T-helper 17 cell (primary cell): ENCODE measurements at places on chromosomes 13 and 19. TPM values are rescaled to one million over a fixed set of nuclear protein-coding genes. Genes with fewer than 3 reads are reported as not detected.

GRCh38 chr19:38046254-38047048 lies 139.4 kb downstream of the SIPA1L3 start:
- DNase-seq, result no peak

- DNase-seq, result no peak
These were observed 573.0 kb upstream of the SLITRK1 start for GRCh38 chr13:84455143-84455905.

Gene SMIM17
- not detected for total RNA-seq

DNA sequence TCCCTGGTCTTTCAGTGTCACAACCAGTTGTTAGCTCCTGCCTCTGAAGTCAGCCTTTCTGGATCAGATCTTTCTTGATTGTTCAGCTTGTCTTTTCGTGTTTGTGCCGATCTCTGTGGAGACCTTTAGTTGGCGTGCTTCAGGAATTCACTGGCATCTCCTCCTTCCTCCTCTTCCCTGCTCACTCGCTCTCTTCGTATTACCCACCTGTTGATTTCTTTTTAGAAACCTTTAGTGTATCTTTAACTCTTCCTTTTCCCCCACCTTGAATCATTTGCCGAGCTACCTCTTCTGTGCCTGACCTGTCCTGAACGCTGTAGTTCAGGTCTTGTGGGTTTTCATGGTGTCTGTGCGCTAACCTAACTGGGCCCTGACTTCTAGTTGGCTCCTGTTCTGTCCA lies 64.0 kb upstream of the TEX29 start:
- no peak for DNase-seq

- no peak for DNase-seq
These were observed 31.9 kb downstream of the SLC25A42 start for GRCh38 chr19:19095691-19096090.

Gene OR1M1
- total RNA-seq, result not detected

Gene LAMP1
- total RNA-seq, result 92.5 TPM

Gene ETV2
- total RNA-seq, result 0.50 TPM

Gene MEIOSIN
- total RNA-seq, result not detected

DNA sequence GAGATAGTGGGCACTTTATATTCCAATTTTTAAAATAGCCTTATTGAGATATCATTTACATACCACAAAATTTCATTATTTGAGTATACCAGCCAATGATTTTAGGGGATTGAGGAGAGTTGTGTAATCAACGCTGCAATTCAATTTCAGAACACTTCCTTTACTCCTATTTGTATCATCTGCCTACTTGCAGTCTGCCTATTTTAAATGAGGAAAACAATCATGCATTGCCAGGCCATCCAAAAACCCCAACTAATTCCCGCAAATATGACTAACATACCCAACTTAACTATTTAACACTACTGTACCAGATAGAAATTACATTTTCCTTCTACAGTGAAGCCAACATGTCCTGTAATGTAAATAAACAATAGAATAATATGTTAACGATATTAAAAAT lies 26.7 kb downstream of the CAB39L start:
- no peak for DNase-seq

GRCh38 chr19:47422417-47423163 lies 3.3 kb upstream of the MEIS3 start:
- no peak for DNase-seq

GRCh38 chr19:23999821-24000610 lies 85.3 kb downstream of the ZNF726 start:
- DNase-seq, result no peak

Gene HSPB6
- not detected for total RNA-seq

- no peak for DNase-seq
These were observed 117.7 kb downstream of the COL4A2 start for GRCh38 chr13:110424569-110425443.

Gene SERP2
- total RNA-seq, result not detected

DNA sequence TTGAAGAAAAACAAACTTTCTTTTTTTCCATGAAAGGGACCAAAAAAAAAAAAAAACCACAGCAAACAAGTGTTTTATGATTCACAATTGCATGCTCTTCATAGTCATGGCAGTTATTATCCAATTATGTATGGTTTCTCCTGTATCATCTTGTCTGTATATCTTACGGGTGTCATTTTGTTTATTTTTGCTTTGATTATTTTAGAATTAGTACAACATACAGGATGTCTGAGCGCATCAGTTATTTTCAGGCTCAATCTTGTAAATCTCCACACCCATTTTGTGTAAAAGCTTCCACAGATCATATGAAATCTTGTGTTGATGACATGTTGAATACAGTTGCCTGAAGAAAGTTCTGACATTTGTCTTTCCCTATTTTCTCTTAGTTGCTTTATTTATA lies 280.3 kb downstream of the KLF5 start:
- no peak for DNase-seq

GRCh38 chr19:485077-485476 lies 11.2 kb upstream of the MADCAM1 start:
- DNase-seq, result no peak

Gene PTPRH
- not detected for total RNA-seq

DNA sequence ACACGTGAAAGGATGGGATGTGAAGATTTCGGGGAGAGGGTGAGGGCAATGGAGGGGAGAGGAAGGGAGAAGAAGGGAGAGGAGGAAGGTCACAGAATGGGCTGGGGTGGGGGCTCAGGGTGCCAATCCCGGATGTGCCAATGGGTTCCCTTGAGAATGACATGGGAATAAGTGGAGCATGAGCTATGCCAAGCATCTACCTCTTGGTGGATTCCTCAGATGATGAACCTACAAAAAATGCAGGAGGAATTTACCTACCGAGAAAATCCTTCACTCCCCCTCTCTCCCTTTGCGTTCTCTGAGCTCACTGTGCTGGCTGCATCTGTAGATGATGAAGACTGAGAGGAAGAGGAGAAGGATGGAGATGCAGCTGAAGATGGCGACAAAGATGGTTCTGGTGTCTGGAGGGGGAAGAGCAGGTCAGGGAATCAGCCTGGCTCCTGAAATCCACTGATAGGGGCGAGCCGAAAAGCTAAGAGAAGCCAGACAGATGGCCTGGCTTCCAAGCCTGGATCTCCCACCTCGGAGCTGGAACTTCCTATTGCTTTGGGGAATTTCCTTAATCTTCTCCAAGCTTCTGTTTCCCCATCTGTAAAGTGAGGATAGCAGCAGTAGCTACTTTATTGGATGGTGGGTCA lies 21.6 kb downstream of the VSTM1 start:
- no peak for DNase-seq

DNA sequence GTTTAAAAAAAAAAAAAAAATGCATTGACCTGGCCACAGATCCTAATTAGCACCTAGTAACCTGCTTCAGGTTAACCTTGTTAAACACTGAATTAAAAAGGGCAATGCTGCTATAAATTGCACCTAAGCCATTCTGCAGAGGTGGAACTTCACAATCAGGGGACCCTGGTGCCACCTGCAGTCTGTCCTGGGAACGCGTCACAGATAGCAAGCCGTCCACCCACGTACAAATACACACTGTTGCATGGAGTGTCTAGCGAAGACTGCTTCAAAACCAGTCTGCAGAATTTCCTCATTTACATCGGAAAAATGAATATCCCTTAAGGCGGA lies 169.3 kb downstream of the COL4A1 start:
- no peak for DNase-seq

DNA sequence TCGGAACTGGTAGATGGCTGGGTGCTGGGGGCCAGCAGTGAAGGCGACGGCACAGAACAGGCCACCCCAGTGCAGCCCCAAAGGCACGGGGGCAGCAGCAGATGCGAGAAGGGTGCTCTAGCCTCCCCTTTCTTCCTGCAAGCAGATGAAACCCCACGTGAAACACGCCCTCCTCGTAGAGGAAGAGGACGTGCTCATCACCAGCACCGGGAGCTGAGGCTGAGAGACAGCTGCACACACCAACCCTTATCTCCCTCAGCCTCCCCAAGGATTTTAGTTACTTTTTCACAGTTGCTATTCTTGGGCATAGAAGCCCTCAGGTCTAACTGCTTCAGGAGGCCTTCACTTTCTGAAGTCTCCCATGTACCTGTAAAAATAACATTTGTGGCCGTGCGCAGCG lies 11.9 kb downstream of the ZNF787 start:
- no peak for DNase-seq

DNA sequence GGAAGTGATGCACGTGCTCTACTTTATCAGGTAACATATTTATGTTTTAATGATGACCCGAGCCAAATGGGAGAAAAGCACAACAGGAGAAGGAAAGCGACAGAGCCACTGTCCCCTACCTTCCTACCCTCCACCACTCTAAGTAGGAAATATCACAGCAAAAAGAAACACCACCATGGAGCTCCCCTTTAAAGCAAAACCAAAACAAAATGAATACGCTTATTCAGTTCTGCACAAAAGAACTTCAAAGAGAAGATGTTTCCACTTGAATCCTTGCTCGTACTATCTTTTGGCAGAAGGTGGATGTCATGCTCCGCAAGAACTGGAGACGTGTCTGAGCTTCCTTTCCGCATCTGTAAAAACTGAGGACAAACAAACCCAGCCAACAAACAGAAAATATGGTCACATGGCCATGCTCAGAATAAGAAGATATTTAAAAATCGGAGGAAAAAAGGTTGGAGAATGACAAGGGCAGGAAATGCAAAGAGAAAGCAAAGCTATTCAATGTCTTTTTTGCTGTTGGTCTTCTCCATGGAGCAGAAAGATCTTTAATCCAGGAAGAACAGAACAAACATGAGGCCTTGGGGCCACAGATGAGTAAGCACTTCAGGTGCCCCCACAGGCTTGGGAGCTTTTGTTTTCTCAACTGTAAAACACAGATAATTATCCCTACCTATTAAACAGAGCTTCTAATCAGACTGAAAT lies 19.5 kb downstream of the N4BP2L1 start:
- DNase-seq, result no peak

Gene PTGER1
- not detected for total RNA-seq

GRCh38 chr19:19909654-19910053 lies 8.9 kb downstream of the ZNF93 start:
- DNase-seq, result no peak

GRCh38 chr19:18009412-18010066 lies 1.6 kb downstream of the ARRDC2 start:
- DNase-seq, result no peak

DNA sequence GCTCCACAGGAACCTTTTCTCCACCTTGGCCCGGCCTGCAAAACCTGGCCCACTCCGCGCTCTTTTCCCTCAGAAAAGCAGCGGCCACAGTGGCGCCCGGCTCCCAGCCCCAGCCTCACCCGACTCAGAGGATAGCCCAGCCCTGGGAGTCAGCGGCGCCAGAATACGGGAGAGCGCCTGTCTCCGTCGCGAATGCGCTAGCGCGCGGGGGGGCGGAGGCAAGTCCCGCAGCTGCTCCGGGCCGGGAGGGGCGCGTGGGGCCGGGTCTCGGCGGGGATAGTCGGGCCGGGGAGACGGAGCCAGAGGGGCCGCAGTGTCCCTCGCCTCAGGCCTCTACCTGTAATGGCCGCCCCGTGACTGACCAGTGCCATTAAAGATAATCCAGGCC lies at the start of gene ZFP30:
Gene ZFP30, minus strand, starts transcription at position 165 of the 388 bp plus-strand sequence. CDS start 7,643 bp downstream, outside the sequence.
- peak; percentile 69 for DNase-seq

GRCh38 chr13:48505012-48505411 lies 27.9 kb downstream of the RCBTB2 start:
- DNase-seq, result no peak

- no peak for DNase-seq
These were observed 12.5 kb upstream of the MAP1S start for GRCh38 chr19:17706750-17707181.

- no peak for DNase-seq
These were observed 1.5 kb downstream of the SMAD9 start for GRCh38 chr13:36918246-36919131.

- DNase-seq, result no peak
These were observed 171.4 kb downstream of the OXGR1 start for GRCh38 chr13:96822895-96823294.

Gene KRTDAP
- total RNA-seq, result not detected

Gene RUVBL2
- total RNA-seq, result 25.5 TPM

DNA sequence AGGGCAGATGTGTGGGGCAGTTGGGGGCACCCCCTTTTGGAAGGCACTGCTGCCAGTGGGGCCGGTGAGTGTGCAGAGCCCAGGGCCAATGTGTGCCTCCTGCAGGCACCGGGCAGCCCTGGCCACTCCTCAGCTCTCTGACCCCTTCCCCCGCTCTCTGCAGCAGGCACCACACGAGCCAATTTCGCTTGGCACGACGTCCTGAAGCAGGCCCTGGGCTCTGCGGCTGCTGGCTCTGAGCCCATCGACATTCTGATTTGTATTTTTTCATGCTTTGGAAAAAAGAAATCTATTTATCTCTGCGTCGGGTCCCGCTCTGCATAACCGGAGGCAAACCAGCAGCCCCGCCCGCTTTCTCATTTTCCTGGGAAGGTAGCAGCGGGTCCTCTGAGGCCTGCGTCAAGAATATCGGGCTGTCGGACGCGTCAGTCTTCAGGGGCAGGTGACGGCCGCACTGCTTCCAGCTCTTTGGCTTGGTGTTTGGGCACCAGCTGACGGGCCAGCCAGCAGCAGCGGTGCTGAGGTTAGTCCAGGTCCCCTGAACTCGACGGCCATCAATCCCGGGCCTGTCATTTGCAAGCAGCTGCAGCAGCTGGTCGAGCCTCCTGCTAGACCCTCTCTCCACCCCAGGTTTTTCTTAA lies 134.3 kb downstream of the KDM4B start:
- DNase-seq, result no peak

- no peak for DNase-seq
These were observed 540.6 kb upstream of the HTR2A start for GRCh38 chr13:47437406-47437805.

DNA sequence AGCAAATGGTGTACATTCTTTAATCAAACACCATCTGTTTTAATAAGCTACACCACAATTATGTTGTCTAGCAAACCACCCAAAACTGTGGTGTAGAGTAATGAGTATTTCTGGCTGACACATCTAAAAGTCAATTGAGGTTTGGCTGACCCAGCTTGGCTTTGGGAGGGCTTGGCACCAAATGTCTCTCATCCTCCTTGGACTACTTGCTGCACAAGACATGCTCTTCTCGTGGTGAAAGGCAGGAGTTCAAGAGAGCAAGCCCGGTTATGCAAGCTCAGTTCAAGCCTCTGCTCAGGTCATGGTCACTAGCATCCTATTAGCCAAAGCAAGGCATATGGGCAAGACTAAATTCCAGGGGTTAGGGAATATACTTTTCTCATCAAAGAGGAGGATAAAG lies 37.1 kb downstream of the LACC1 start:
- no peak for DNase-seq

Gene SBK2
- not detected for total RNA-seq

GRCh38 chr13:68481130-68481529 lies 1251.0 kb upstream of the PCDH9 start:
- no peak for DNase-seq

Gene UBE2L5
- total RNA-seq, result not detected
